ENCODE measurements at places on chromosomes 13 and 19. TPM values are rescaled to one million over a fixed set of nuclear protein-coding genes. Genes with fewer than 3 reads are reported as not detected.

- no peak overlapping the region for H3K27ac ChIP-seq
- DNase-seq = peak; percentile 84
- H3K36me3 ChIP-seq = peaks cover 17% of the 10 kb centered on the region
- H3K27me3 ChIP-seq = no peaks in the 10 kb centered on the region
- H3K4me3 ChIP-seq = no peak overlapping the region
These were observed 9.4 kb downstream of the SIRT6 start for GRCh38 chr19:4172861-4173473.

DNA sequence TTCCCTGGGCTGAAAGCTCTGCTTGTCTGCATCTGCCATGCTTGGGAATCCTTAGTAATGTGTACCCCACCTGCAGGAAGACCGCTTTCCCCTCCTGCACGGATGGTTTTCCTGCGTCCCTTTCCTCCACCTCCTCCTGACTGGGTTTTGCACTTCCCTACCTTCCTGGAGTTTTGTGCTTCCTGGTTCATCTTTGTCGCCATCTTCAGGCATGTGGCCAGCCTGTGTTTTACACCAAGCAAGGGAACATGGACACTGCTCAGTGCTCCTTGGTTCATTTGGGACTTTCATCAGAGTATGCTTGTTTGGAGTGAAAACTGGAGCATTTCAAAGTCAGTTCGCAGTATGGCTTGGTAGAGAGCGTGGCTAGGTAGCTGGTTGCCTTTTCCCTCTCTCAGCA, 30.7 kb downstream of the ERICH6B start:
- DNase-seq = no peak
- H3K27me3 ChIP-seq = no peaks in the 10 kb centered on the region
- no peaks in the 10 kb centered on the region for H3K4me1 ChIP-seq
- no peaks in the 10 kb centered on the region for H3K36me3 ChIP-seq
- H3K27ac ChIP-seq = no peak overlapping the region
- H3K4me3 ChIP-seq = no peak overlapping the region

- H3K27me3 ChIP-seq = no peaks in the 10 kb centered on the region
- no peaks in the 10 kb centered on the region for H3K4me1 ChIP-seq
- peak; percentile 59 for DNase-seq
These were observed 1503.8 kb upstream of the PCDH20 start for GRCh38 chr13:62919491-62919890.

SMIM44 gene
- polyA plus RNA-seq = not detected

- no peaks in the 10 kb centered on the region for H3K27me3 ChIP-seq
- no peaks in the 10 kb centered on the region for H3K36me3 ChIP-seq
These were observed 23.0 kb upstream of the TFDP1 start for GRCh38 chr13:113561417-113562084.

- H3K4me1 ChIP-seq = no peaks in the 10 kb centered on the region
- H3K27ac ChIP-seq = no peak overlapping the region
- no peak overlapping the region for H3K4me3 ChIP-seq
- no peaks in the 10 kb centered on the region for H3K27me3 ChIP-seq
- no peak for DNase-seq
These were observed 9.1 kb upstream of the POP4 start for GRCh38 chr19:29596885-29597525.

Data from spleen (tissue), 13 donors.